ENCODE measurements at places on chromosomes 7 and 10.

DNA sequence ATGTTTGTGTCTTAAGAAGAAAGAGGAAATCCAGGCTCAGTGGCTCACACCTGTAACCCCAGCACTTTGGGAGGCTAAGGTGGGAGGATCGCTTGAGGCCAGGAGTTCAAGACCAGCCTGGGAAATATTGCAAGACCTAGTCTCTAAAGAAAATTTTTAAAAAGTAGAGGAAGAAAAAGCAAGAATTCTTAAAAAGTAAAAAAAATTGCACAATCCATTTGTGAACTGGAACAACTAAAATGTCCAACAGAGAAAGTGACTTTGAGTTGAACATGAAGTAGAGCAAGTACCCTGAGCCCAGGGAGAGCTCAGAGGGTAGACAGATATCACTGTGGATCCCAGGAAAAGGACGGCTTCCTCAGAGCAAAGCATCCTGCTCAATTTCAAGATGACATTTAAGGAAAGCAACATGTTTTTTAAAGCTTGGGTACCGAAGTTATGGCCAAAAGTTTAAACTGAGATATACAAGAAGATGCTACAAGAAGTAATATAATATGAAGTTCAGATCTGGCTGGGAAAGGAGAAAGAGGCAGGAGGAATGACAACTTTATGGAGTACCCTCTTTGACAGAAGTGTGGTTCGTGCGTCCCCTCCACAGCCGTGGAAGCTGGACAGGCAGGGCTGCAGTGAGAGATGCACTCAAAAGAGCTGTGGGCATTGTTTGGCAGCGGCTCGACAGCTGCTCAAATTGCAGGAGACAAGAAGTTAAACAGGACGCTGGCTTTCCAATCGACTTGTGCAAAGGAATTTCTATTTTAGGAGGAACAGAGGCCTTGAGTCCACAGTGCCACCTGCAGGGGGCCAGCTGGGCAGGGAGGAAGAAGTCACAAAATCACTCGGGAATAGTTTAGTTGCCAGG is 201.3 kb downstream of the JCAD start:
- DNase-seq, result no peak

GRCh38 chr7:153943861-153944260 is 108.3 kb upstream of the DPP6 start:
- peak; percentile 38 for DNase-seq

DNA sequence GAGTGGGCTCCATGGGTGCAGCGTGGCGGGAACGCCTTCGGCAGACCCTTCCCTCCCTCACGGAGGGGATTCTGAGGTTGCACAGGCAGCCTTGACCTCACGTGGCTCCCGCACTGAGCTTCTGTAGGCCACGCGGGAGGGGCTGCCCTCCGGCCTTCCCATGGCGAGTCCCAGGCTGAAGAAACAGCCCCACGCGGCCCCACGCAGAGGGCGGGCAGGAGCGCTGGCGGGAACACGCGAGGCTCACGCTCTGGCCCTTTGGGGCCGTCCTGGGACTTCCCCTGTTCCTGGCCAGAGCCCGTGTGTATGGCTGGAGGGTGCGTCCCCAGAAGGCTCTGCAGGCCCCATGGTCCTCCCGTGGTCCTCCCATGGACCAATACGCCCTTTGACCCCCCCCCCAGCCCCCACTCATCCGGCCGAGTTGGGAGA is 21.7 kb upstream of the NKX6-2 start:
- no peak for DNase-seq

- no peak for DNase-seq
Observed at GRCh38 chr10:128053356-128053755, 72.9 kb downstream of the MKI67 start.

DNA sequence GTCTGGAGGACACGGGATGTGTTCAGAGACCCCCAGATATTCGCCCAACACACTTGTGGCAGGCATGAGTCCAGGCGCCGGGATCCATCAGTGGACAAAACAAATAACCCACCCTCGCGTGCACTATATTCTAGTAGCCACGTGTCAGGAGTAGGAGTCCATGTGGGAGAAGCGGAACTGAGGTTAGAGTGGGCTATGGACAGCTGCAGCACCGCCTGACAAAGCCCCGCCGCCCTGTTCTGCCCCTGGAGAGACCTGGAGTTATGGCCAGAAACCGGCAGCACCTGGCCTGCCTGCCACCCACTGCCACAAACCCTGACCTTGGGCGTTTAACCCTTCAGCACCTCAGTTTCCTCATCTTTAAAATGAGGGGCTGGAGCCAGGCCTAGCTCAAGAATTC is 181.0 kb upstream of the RNF32 start:
- no peak for DNase-seq

DNA sequence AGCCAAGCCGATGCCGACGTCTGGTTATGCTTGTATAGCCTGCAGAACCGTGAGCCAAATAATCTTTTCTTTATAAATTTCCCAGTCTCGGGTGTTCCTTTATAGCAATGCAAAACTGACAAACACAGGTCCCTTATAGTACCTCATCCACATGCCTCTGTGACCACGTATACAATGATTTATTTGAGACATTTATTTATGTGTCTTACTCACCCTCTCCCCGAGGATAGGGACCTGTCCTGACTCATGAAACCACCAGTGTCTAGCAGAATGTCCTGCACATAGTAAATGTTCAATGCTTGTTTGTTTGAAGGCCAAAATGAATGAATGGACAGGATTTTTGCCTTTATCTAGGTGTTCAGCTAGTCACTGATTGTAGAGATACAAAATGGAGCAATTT is 147.9 kb upstream of the FZD8 start:
- DNase-seq, result no peak

DNA sequence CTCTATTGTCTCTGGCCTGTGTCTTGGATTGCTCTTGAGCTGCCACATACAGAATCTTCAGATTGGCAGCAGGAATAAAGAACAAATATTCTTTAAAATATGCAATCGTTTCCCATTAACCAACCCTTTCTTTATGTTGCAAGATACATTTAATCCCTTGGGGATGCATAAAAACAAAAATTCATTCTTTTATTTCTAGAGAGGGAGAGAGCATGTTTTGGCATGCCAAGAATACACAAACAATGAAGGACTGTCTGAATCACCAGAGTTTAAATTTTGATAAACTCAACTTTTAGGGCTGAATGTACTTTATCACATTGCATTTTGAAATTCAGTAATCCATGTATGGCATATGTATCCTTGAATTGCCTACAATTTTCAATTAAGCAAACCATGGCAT is 154.3 kb upstream of the SEMA3D start:
- no peak for DNase-seq

GRCh38 chr10:7533657-7534479 is 123.0 kb upstream of the SFMBT2 start:
- DNase-seq, result no peak

DNA sequence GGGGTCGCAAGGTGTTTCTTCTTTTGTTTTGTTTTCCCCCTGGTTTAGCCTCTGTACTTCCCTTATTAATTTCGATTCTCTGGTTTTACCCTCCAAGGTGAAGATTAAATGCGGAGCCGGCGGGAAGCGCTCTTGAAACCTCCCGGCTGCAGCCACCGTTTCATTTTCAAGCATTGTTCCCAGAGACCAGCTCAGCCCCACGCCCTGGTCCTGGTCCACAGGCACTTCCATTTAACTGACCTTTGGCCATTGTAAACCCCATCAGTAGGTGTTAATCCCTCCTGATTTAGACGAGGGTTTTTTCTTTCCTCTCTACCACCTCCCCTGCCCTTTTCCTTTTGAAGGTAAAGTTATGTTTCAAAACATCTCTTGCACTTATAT is 39.2 kb upstream of the ENO4 start:
- no peak for DNase-seq

DNA sequence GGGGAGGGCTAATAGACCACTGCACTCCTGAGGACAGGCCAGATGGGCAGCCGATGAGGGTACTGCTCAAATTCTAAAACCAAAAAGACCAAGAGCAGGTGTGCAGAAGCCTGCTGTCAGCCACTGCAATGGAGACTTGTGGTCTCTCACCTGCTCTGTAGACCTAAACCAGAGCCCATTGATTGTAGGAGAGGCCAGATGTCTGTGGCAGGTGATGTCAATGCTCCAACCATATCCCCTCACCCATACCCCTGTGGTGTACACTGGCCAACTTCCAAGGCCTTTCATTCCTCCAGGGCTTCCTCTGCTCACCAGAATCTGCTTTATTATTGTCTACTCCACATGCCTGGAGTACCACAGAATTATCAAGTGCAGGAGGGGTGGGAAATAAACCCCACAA is 116.9 kb upstream of the CHST15 start:
- DNase-seq, result no peak

DNA sequence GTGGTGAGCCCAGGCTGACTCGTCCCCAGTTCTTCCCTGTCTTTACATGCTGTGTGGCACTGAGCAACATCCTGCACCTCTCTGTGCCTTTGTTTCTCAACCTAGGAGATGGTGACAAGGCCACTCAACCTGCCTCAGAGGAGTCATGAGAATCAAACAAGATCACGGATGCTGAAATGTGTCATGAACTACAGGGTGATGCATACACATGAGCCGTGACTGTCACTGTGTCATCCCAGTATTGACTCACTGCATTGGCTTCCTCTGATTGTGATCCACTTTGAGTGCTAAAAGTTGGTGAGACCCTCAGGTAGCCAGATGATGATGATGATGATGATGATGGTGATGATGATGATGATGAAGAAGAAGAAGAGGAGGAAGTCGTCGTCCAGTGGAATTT is 11.5 kb downstream of the C10orf71 start:
- DNase-seq, result no peak

- DNase-seq, result no peak
Observed at GRCh38 chr7:45174966-45175765, 17.6 kb downstream of the RAMP3 start.

DNA sequence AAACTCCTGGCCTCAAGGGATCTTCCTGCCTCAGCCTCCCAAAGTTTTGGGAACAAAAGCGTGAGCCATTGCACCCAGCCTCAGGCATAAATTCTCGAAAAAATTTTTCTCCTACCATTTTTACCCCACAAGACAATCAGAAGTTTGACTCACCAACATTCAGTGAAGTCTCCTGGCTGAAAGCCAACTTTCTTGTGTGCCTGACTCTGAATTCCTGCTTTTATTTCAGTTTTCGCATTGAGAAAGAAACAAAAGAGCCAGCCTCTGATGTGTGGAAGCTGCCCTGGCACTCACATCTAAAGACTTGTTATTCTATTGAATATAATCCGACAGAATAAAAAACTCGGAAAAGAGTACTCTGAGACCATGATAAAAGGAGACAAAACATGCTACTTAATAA is 402.9 kb downstream of the MAGI2 start:
- DNase-seq, result peak; percentile 14

GRCh38 chr7:74051193-74051592 is 23.2 kb downstream of the ELN start:
- DNase-seq, result no peak

GRCh38 chr10:131888186-131888604 is 12.6 kb upstream of the PPP2R2D start:
- no peak for DNase-seq

DNA sequence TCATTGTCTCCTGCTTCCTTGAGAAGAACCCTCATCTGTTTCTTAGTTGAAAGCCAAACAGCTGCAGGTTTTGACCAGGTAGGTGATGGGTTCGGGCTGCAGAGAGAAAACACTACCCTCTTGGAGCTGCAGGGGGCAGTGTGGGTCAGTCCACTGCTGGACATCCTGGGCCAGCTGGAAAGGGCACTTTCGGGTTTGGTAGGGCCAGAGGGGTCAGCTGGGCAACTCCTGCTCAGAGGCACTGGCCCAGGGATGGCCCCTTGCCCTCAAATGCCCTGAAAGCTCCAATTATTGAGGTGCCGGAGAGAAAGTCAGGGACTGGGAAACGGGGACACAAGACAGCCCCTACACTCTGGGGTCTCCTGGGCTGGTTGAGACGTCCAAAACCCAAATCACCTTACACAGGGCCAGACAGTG is 90.7 kb downstream of the MKI67 start:
- DNase-seq, result peak; percentile 14

- DNase-seq, result no peak
Observed at GRCh38 chr10:49319206-49319605, 20.2 kb downstream of the C10orf71 start.

- DNase-seq, result peak; percentile 45
Observed at GRCh38 chr7:36986948-36987724, 262.8 kb upstream of the AOAH start.

DNA sequence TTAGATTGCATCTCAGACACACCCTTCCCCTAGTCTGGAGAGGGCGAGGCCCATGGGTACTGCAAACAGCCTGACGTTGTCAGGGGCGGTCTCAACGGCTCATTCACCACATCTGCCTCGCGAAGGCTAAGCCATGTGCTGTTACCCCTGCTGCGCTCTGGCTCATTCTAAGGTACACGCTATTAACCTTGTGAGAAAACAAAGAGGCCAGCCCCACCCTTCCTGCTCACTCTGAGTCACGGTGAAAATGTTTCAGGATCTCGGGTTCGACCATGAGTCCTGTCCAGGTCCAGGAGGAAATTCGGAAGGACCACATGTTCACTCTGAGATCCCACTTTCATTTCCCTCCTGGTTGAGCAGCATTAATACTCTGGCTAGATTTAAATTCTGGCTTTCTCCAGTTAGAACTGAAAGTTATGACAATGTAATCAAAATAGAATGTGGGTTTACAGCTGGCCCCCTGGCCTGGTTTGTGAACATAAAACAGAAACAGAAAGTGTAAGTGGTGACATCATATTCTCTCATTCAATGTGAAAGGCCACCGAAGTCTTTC is 55.2 kb downstream of the EGFR start:
- DNase-seq, result no peak

- DNase-seq, result no peak
Observed at GRCh38 chr10:100724531-100725027, 20.8 kb upstream of the PAX2 start.

DNA sequence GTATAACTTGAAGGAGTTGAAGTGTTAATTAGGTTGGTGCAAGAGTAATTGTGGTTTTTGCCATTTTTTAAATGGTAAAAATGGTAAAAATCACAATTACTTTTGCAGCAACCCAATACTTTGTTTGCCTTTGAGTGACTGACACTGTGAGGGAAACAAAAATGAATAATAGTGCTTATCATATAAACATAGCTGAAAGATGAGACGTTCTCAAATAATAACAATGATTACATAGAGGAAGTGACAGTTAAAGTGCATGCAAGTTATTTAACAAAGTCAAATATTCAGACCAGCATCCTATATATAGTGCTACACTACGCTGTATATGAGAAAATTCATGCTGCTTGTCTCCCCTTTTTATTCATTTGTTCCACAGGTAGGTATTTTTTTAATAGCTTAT is 4.7 kb upstream of the HBP1 start:
- no peak for DNase-seq

- DNase-seq, result no peak
Observed at GRCh38 chr7:37089972-37090371, 358.7 kb downstream of the ELMO1 start.

DNA sequence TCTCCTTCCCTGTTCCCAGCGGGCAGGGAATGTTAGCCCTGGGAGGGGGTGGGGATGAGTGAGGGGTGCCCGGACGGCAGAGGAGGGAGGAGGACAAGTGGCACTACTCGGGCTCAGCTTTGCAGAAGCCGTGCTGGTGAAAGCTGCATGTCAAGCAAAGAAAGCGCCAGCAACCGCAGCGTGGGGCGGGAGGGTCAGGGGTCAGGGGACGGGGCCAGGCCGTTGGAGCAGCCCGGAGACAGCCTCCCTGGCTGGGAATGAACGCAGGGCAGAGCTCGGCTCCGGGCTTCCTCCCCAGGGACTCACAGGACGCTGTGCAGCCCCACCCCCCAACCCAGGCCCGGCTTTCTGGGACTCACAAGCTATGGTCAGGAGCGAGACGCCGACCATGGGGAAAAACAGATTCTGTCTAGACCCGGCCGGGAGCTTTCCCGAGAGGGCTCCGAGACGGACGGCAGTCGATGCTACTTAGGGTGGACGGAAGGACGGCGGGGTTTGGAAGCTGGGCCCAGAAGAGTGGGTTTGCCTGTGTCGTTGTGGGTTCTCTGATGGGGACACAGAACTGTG is 113.4 kb downstream of the VIPR2 start:
- no peak for DNase-seq
